ENCODE measurements at places on chromosomes 5 and 9.

DNA sequence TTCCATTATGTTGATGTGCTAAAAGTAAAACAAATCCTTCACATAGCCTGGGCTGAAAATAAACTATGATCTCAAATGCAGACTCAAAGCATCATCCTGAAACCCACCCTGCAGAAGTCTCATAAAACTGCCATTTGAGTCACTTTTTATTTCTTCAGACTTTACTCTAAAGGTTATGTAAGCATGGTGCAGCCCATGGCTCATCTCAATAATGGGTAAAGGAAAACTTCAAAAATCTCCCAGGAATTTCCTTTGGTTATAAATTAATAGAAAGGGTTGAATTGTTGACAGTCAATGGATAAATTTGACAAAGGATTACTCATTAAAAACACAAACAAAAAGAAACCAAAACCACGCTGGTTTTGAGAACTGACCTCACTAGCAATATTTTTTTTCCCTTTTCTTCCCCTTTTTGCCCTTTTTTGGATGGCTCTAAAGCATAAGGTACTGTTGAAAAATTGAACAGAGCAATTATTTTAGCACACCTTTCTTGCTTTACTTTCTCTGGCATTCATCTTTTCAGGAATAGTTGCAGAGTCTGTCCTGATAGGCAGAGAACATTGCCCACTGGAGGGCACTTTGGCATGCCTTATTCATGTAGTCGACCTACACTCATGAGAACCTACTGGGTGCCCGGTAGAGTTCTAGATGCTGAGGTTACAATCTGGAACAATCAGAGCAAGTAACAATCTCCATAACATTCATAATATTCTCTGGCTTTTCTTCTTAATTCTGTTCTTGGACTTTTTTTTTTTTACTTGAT is 191.4 kb downstream of the TMEM167A start:
- no peak for DNase-seq

- DNase-seq = no peak
Measured at GRCh38 chr5:57817924-57818323, 335.3 kb upstream of the ACTBL2 start.

DNA sequence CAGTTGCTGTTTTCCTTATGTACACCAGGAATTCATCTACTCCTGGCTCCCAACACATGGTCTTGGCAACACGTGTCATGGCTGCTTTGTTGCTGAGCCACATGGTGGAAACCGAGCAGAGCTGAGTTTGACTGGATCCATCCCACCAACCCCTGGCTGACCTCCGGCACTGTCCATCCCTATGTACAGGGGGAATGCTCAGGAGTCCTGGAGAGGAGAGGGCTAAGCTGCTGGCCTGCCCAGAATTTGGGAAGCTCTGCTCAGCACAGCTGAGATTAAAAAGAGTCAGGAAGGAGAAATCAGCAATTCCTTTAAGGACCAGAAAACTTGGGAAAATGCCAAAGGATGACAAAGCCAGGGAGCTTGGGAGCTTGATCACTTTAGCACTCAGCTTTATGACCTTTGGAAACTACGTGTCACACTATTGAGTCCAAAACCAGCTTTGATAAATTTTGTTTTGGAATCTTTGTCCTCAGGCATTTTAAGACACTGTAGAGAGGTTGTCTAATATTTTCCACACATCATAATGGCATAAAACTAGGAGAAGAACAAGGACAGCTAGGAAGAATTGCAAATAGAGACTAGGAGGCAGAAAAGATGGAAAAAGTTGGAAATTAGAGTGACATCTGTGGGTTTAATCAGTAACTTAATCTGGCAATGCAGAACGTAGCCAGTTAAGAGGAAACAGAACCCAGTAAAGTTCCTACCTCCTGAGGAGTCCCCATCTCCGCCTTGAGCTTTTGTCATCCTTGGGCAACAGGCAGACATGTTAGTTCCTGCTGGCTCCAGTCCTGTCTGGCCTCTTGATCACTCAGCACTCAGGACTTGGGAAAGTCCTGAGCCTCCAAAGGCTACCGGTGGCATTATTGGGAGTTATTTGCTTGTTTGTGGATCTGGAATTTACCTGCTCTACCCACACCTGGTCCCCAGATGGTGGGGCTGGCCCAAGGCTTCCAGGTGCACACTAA is 62.5 kb upstream of the PLPP1 start:
- no peak for DNase-seq

DNA sequence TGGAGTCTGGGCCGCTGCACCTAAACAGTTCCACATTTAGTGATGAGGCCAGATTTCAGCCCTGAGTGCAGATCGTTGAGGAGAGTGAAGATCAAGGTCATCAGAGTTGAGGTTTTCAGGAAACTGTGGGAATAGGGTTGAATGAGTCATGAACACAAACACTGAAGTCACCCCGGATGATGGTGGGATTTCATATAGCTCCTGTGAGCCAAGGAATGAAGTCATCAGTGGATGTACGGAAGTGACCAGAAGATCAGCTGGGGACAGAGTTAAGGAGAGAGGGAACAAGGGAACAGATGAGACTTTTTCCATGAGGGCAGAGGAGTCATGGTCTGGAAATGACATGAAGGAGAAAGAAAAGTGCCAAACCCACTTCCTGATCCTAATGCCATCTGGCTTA is 36.5 kb downstream of the PALM2AKAP2 start:
- no peak for DNase-seq

Measured in activated naive CD4-positive, alpha-beta T cell treated with anti-CD3 and anti-CD28 coated beads, Interleukin-2, amount 50 U/mL, for 72 hours (primary cell).